ENCODE measurements at places on chromosomes 12 and 14.

- DNase-seq, result no peak
Observed at GRCh38 chr12:24537083-24537860, 411.6 kb downstream of the BCAT1 start.

- no peak for DNase-seq
Observed at GRCh38 chr14:68268197-68268596, 448.6 kb downstream of the RAD51B start.

- no peak for DNase-seq
Observed at GRCh38 chr14:84403585-84403984, 1126.4 kb upstream of the FLRT2 start.

GRCh38 chr14:53912021-53912420 lies 44.6 kb downstream of the BMP4 start:
- DNase-seq, result no peak

DNA sequence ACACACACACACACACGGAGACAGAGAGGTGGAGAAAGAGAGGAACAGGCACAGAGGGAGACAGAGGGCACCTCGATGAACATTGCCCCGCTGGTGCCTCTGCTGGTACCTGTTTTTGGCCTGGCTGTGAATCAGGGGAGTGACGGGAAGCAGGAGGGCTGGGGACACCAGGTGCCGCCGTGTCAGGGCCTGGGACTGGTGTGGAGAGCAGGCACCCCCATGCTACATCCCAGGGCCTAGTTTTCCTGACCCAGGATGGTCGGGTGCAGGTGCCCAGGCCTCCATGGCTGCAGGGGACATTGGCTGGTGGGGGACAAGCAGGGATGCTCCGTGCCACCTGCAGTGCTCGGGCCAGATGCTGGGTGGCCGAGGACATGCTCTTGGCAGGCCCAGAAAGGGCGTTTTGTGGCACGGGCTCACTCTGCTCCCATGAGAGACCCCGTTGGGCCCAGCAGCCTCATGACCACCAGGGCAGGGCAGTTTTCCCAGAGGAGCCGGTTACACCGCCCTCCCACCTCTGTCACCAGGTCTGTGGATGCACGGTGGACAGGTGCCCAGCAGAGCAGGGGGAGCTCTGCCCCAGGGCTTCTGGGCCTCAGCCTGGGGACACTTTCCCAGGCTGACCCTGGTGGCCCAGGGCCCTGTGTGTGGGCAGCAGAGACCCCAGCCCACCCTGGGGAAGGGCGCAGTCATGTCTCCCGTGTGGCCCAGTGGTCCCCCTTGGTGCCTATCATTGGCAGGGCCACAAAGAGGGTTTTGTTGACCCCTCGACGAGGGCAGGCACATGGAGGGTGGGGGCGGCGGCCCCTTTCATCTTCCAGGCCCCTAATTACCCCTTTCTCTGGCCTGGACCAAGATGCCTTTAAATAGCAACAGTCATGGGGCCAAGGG lies 207.5 kb upstream of the RTL1 start:
- DNase-seq, result no peak

DNA sequence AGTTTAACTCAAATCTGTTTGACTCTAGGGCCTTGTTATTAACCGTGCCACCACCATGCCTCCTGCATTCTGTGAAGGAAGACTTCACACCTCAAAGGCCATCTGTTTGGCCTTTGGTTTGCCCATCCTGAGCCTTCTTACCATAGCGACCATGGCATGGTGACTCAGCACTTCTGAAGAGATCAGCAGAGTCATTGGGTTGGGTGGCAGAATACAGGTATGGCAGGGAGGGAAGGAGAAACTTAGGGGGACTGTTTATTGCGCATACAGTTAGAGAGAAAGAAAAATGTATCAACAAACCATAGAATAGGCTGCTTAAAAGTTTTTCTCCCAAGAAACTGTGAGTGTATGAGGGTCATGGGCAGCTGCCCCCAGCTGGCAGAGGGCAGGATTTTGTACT lies 49.2 kb downstream of the DAD1 start:
- DNase-seq, result no peak

DNA sequence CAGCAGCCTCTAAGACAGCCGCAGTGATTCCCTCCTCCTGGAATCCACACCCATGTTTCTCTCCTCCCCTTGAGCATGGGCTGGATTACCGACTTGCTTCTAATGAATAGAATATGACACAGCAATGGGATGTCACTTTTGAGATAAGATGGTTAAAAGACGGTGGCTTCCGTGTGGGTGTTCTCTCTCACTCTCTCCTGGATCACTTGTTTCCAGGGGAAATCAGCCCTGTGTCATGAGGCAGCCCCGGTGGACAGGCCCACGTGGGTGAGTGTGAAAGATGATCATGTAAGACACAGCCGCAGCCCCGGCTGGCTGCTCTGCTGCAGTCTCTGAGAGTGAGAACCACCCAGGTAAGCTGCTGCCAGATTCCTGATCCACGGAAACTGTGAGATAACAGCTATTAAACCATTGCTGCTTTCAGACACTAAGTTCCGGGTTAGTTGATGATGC lies 10.7 kb downstream of the MOAP1 start:
- DNase-seq, result no peak

GRCh38 chr12:988646-989045 lies 2.4 kb upstream of the ERC1 start:
- no peak for DNase-seq

DNA sequence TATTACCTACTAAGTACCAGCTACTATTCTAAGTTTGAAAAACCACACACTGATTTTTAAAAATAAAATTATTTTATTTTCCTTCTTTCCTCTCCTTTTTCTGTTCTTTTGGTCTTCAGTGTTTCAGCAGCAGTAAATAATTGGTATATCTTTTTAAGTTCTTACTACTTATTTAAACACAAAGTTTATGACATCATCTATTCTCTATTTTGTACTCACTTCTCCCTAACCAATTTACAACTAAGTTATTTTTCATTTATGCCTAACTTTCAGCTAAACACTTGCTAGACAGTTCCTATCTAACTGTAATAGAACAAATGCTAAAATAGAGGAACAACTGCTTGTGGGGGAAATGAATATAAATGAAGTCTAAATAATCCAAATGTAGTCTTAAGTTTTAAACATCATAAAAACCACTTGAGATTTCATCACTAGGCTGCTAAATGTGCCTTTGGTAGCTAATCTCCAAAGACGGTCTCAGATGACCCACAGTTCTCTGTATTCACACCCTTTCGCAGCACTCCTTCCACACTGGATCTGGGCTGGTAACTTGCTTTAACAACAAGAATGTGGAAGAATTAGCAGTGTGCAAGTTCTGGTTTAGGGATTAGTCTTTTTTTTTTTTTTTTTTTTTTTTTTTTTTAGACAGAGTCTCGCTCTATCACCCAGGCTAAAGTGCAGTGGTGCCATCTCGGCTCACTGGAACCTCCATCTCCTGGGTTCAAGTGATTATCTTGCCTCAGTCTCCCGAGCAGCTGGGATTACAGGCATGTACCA lies 41.0 kb downstream of the TFCP2 start:
- DNase-seq, result no peak

- DNase-seq, result no peak
Observed at GRCh38 chr12:120006258-120006975, 17.4 kb downstream of the BICDL1 start.

- no peak for DNase-seq
Observed at GRCh38 chr12:104779134-104779533, 179.0 kb downstream of the SLC41A2 start.

DNA sequence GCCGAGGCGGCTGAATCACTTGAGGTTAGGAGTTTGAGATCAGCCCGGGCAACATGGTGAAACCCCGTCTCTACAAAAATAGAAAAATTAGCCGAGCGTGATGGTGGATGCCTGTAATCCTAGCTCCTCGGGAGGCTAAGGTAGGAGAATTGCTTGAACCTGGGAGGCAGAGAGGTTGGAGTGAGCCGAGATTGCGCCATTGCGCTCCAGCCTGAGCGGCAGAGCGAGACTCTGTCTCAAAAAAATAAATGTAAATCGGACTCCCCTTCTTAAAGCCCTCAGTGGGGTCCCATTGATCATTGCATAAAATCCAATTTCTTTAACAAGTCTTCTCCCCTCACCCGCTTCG lies 908 bp downstream of the TDP1 start:
- DNase-seq, result no peak

DNA sequence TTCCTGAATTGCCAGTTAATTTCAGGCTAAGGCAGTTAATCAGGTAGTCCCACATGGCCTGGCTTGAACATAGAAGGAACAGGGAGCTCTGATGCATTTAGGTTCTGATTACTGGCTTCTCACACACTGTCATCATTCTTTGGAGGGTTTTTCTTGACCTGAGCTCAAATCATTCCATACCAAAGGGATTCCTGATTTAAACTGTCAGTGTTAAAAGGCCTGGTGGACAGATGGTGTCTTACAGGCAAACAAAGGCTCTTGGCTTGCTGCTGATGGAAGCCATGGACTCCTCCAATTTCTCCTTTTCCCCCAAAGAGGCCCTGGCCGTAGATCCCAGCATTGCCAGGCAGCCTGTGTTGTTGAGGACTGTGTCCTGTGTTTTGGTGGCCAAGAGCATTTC lies 30.2 kb downstream of the CACNA1C start:
- no peak for DNase-seq

DNA sequence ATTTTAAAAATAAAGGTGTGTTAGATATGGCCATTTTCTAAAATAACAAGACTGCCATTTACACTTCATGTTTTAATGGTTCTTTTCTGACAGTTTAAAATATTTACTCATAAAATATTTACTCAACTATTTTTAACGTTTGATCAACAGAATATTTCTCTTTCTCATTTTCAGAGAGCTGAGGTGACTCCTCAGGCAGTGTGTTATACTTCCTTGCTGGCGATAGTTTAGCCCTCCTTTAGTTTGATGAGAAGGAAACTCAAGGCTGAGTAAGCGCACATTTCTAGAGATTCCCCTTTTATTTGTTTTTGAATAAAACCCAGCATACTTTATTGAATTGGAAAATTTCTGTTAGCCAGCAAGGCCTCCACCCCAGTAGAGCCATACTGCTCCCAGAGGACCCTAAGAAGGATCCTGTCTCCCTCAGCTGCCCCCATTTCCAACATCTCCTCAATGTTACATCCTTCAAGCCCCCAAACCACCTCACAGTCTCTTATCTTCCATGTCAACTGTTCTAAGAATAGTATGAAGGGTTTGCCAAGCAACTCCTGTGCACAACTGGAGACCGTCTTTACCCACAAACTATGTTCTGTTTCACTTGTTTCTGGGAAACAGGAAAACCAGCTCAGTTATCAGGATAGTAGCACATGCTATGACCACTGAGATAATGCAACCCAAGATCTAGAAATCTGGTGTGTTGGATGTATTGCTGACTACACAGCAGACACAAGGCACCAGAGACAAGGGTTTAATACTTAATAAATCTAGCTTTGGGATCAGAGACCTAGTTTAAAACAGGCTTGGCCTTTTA lies 129.5 kb downstream of the STXBP6 start:
- DNase-seq, result no peak

- no peak for DNase-seq
Observed at GRCh38 chr12:27462151-27462694, 15.7 kb downstream of the SMCO2 start.

DNA sequence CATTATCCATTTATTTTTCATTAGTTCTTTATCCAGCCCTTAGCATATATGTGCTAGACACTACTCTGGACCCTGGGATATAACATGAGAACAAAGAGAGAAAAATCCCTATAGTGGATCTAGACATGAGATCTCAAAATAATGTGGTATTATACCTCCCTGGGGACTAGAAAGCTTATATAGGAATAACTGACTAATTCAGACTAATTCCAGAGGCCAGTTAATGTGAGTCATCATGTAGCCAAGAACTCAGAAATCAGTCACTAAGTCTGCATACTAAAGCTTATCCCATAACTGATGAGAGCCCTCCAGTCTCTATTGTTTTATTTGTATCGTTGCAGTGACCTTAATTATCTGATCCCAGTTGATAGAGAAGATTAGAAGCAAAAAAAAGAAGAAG lies 267.1 kb upstream of the RGS6 start:
- no peak for DNase-seq

- no peak for DNase-seq
Observed at GRCh38 chr14:89807892-89808291, 146.6 kb downstream of the EFCAB11 start.

GRCh38 chr14:87457720-87458119 lies 535.3 kb downstream of the GALC start:
- DNase-seq, result no peak

GRCh38 chr12:45988264-45988663 lies 2.1 kb downstream of the SCAF11 start:
- DNase-seq, result no peak

DNA sequence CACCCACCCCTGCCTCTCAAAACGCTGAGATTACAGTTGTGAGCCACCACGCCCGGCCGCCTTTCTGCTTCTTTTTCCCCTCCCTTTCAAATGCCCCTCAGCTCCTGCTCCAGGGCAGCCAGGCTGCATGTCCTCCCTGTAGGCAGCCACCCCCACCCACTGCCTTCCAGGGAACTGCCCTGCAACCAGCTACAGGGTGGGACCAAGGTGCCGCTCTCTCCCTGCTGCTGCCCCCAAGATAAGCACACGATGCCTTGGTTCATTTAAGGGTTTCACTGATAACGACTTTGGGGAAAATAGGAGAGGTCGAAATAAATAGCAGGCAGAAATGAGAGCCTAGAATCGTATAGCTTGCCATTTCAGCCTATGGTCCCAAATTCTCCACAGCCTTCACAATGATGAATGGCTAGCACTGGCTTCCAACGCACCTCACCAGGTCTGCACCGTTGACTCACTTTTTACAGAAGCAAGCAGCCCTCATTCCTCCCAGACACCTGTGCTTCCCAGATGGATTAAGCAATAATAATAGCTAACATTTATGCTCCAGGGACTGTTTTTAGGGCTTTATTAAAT lies 40.7 kb downstream of the ATG14 start:
- DNase-seq, result no peak

DNA sequence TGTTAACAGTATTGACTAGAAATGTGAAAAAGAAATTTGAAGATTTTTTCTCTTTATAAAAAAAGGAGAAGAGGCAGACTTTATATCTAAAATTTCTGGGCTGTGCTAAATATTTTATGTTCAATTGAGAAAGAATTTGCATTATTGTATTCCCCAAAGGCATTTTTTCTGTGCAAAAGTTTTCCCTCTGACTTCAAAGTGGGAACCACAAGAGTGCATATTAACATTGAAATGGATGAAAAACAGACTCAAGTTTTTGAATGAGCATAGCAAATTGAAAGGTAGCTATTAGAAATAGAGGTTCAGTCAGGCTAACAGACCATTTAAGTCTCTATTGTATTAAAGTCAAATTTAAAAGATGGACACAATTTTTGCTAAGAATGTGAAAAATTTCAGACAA lies 95.2 kb downstream of the RASSF9 start:
- no peak for DNase-seq

DNA sequence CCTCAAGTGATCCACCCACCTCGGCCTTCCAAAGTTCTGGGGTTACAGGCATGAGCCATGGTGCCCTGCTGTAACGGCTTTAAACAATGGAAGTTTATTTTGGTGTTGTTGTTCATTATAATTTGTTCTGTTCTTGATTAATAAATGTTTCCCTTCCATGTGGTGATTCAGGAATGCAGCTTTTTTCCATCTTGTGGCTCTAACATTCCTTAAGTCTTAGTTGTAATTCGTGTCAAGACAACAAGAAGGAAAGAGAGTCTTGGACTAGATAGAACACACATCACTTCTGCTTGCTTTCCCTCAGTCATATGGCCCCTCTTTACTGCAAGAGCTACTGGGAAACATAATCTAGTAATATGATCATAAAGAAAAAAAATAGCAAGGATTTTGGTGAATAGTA lies 211.6 kb downstream of the SLC6A15 start:
- DNase-seq, result no peak
